ENCODE measurements at places on chromosomes 6 and 20.

GRCh38 chr6:21826023-21826422, 232.5 kb downstream of the SOX4 start:
- no peak for DNase-seq

DNA sequence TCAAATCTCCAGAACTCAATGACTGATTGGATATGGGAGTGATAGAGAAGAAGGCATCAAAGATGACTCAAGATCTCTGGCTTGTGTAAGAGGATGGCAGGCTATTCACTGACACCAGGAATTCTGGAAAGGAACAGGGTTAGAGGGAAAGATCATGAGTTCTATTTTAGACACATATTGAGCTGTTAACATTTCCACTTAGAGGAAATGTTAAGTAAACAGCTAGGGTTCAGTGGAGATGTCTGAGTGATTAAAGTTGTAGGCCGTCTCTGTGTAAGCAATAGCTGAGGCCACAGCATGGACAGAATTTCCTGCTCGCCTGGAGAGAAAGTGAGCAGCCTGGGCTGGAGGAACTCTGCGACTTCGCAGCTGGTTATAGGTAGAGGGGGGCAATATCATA, 21.0 kb downstream of the ZC3H12D start:
- no peak for DNase-seq

DNA sequence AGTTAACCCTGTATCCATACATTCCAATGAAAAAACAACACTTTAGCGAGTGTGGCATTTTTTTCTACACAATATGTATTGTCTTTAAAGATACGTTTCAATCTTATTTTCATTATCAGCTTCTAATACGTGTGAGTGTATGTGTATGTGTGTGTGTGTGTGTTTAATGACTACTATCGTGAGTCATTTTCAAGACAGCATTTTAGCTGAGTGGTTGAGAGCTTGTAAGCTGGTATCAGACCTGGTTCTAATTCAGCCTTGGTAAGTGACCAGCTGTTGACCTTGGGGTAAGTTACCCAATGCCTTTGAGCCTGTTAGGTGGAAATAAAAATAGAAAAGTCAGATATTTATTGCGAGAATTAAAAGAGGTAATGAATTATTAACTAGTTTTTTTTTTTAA, 320.0 kb upstream of the NT5E start:
- DNase-seq, result no peak

GRCh38 chr6:73514746-73515110, 6.1 kb downstream of the EEF1A1 start:
- no peak for DNase-seq

- DNase-seq, result no peak
Observed at GRCh38 chr6:16020259-16020658, 108.6 kb upstream of the MYLIP start.

DNA sequence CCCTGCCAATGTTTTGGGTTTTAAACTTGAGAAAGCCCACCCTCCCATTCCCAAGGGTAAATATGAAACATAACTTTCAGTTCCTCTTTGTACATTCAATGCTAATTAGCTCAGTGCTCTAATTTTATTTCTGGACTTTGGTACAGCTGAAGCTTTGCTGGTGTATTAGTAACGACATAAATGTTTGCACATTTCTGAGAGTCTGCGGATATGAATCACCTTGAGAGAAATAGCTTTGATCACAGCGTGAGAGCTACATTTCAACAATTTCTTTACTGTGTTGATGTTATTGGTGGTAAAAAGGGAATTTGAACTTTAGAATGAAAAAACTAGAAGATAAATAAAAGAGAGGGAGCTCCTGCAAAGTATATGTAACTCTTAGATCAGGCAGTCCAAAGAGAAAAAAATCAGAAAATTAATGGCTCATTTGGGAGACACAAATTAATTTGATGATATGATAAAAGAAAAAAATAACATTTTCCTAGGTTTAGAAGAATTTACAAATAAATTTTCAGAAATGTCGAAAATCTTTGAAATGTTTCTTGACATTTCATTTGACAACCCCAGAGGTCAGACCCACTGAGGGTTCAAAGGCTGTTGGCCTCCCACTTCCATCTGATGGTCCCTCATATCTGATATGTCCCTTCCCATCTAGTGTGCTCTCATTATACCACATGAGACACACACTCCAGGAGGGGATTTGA, 38.5 kb upstream of the CAP2 start:
- DNase-seq, result no peak

DNA sequence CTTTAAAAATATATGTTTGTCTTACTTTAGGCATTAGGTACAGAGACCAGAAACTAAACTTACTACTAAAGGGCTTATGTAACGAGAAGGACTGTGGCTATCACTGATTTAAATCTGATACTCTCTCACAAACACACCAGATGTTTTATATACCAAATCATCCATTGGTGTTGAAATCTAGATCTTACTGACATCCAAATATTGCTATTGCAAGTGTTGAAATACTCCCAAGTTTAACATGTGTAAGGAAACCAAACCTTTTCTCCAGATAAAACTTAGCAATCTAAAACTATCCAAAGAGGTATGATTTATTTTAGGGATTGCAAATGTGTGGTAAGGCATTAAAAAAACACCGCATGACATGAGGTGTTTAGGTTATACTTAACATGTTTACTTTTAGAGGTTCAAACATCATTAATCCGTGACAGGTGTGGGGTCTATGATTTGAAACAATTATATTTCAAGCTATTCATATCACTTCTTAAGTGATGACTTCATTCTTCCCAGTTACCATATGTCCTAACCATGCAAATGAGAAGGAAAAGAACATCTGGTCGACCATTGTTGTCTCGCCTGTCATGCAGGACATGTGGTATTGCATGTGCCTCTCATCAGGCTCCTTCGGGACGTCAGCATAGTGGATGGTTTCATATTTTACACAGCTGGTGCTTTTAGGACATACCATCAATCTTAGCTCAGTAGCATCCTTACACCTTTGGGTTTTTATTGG, 168.3 kb upstream of the SPACA1 start:
- peak; percentile 84 for DNase-seq

DNA sequence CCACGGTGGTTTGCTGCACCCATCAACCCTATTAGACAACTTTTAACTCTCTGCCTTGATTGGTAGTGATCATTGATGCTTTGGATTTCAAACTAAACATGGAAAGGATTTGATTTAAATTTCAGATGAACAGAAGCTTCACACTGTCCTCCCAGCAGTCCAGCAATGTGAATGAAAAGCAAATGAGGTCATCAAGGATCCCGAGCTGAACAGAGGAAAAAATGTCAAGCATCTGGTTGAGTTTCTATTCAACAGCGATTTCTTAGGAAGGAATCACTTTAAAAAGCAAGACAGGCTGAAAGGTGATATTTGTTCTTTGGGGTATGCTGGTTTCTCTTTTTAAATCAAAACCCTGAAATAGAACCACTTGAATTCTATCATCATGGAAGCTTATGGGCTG, 10.6 kb upstream of the SAMD3 start:
- no peak for DNase-seq

DNA sequence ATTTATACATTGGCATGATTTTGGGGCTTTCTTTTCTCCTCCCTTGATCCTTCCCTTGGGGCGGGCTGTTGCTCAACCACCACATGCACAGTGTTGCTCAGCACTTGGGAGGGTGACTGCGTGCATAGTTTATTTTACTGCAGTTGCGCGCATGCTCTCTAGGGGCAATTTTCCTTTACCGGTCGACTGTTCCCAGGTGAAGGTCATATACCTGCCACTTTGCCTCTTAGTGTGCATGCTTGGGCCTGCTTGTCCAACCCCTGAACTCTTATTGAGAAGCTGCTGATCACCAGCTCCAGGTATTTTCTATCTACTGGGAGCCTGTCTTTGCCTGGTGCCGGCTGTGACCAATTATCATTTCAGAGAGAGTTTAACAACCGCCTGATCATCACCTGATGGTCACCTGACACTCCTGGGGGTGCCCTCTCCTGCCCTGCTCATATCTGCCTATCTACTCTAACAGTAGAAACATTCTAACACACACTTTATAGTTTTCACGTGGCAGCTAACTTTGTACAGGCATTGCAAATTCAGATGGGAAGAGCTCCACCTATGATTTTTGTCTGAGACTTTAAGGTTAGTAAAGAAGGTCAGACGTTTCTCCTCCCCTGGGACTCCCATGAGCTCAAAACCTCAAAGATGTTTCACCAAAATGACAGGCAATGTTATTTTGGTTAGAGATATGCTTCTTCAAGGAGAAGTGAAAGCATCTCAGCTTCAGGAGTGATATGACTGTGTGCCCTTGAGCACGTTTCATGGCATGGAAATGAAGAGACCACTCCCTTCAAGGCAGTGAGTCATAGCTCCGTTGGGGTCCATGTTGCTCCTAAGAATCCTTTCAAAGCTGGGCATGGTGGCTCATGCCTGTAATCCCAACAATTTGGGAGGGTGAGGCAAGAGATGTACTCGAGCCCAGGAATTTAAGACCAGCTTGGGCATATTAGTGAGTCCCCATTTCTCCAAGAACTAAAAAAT, 227.5 kb upstream of the MYLIP start:
- no peak for DNase-seq

DNA sequence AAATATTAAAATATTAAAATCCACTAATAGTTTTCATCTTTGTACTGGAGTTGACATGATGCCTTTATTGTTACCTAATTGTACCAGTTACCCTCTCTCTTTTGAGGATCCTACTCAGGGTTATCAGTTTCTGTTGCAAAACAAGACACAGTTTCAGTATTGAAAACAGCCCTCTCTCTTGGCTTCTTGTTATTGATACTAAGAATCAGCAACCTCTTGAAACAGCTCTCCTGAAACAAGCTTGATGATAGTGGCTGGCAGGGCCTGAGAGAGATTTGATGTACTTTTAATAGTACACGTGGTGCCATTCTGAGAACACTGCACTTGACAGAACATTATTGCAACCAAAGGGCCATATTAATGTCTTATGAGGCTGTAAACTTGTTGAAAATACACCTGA, 64.9 kb upstream of the MEI4 start:
- DNase-seq, result no peak

DNA sequence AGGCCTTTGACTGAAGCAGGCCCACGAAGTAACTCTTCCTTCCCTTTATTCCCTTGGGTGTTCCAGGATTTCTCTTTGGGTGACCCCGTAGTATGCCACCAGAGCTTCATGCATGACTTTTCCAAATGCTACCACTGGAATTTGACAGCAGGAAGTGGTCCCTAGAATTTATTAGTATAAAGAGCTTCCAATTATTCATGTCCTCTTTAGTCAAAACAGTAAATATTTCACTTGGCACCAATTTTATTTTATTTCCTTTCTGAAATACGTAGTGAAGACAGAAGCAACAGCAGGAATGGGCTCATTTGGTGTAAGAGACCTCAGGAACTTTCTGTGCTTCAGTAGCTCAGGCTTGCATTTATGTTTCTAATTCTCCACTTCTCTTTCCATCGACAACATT, 151.3 kb downstream of the LCA5 start:
- DNase-seq, result no peak

DNA sequence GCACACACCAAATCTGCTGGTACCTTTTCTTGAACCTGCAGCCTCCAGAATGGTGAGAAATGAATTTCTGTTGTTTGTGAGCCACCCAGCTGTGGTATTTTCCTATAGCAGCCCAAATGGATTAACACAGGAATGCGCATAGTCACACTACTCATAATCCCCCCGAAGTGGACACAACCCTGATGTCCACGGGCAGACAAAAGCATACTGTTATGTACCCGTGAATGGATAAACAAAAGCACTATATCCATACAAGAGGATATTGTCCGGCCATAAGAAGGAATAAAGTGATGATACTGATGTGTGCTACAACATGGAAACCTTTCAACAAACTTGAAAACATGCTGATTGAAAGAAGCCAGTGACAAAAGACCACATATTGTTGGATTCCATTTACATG, 25.1 kb upstream of the RPP40 start:
- DNase-seq, result peak; percentile 7

- DNase-seq, result no peak
Observed at GRCh38 chr6:31243508-31243907, 28.4 kb downstream of the HLA-C start.

GRCh38 chr6:109285366-109285765, 96.9 kb downstream of the CD164 start:
- DNase-seq, result no peak

GRCh38 chr20:14441201-14441600, 103.8 kb upstream of the FLRT3 start:
- no peak for DNase-seq

GRCh38 chr20:56610098-56610497, 19.0 kb upstream of the TFAP2C start:
- DNase-seq, result no peak

DNA sequence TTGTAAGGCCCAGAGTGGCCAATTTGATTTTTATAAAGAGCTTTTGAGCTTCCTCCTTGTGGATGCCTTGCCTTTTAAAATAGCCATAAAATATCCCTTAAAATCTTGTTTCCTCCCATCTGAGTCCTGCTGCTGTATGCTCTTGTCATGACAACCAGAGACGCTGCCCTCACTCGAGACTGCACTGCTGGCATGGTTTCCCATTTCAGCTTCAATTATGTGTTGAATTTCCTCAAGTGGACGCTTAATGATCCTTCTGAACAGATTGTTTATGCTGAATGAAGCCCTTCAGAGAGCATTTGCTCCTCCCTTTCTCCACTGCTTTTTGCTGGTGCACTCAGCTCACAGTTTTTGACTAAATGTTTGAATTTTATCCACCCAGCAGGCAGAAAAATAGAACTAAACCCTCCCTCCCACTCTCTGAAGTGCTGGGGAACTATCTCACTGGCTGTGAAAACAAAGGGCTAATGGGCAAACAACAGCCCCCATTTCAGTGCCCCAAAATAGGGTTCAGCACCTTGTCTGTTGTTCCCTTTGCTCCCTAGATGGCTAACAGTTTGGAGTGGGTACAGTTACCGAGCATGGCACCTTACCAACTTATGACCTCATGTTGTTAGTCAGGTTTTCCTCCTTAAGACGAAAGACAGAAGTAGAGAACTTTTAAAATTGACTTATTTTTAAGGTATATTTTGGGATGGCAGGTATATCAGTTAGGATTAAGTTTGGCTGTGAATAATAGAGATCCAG, 45.5 kb upstream of the RNF8 start:
- DNase-seq, result peak; percentile 88

DNA sequence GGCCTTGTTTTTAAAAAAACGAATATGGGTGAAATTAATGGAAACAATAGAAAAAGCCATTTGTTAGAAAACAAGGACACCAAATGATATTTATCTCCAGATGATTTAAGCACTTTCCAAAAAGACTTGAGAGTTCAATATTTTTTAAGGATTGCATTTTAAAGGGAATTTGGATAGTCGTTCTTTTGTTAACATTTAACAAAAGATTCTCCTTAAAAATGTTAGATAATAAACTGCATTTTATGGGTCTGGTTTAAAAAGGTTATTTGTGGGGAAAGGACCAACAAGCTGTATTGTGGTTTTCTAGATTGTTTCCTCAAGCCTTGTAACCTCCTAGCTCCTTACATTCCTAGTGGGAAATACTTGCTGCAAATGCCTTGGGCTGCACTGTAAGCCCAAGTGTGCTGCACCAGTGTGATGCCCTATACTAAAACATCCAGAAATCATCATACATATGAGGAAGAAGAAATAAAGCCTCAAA, 1.5 kb upstream of the PHIP start:
- peak; percentile 45 for DNase-seq

- DNase-seq, result no peak
Observed at GRCh38 chr6:117837261-117837660, 69.8 kb upstream of the SLC35F1 start.

All from tongue (tissue), 3 donors.